Activated T-helper 1 cell treated with anti-CD3 and anti-CD28 coated beads, Interleukin-2, amount 50 U/mL, for 16 hours (primary cell): ENCODE measurements at places on chromosomes 7 and 10.

DNA sequence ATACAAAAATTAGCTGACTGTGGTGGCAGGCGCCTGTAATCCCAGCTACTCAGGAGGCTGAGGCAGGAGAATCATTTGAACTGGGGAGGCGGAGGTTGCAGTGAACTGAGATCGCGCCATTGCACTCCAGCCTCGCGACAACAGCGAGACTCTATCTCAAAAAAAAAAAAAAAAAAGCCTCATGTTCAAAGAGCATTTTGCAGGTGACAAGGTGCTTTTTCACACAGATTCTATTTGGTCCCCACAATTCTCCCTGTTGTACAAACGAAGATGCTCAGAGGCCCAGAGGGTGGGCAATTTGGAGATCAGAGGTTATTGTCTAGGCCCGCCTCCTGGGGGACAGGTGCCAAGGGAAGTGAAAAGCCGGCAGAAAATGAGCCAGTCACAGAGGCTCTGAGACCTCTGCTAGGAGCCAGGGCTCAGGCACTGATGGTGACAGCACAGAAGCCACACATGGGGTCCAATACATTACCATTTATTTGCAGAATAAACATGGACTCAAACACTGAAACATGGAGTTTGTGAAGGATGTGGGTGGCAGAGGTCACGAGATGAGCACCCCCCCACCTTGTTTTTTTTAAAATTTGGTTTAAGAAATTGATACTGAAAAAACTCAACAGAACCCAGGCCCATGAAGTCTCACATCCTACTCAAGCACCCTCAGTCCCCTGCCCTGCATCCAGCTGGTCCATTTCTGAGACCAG lies 882 bp upstream of the GAL3ST4 start:
- no peak for DNase-seq

DNA sequence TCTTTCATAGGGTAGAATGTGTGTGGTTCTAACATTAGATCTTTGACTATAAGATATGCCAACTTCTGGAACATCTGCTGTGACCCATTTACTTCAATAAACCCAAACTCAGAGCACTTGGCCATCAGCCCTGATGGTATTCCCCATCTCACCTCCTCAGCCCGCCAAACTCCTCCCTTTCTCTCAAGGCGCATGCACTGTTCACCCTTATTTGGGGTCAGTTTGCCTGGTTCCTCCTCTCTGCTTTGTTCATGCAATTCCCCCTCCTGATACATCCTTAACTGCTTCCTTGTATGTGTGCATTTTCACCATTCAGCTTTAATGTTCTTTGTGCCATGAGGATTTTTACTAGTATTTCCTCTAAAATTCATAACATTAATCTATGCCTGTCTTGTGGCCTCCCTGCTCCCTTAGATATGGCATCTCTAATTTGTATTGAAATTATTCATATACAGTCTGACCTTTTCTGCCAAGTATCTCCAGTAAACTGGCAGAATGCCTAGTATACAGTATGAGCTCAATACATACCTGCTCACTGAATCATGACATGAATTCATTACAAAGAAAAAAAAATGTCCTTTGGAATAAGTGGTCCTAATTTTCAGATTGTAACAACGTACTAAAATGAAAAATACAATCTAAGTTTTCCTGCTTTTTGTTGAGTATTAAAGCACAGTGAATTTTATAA lies 336.8 kb upstream of the IGFBP3 start:
- no peak for DNase-seq

DNA sequence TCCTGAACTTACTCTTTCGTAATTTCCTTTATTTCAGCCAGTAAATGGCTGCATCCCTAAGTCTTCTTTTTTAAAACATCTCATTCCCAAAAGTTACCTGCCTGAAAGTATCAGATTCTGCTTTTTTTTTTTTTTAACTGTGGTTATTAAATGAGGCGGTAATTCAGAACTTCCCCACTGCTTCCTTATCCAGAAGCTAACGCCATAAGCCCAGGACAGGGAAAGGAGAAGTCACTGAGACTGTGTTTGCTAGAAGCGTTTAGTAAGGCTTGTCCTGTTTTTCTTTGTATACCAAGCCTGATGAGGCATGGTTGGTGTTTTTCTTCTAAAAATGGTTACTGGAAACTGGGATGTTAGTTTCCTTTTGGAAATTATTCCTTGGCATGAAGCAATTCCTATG lies 197.8 kb downstream of the CELF2 start:
- DNase-seq = no peak

- DNase-seq = no peak
These were observed 138.2 kb upstream of the MKLN1 start for GRCh38 chr7:131189488-131189887.

- no peak for DNase-seq
These were observed 26.0 kb downstream of the KBTBD2 start for GRCh38 chr7:32865448-32866030.

DNA sequence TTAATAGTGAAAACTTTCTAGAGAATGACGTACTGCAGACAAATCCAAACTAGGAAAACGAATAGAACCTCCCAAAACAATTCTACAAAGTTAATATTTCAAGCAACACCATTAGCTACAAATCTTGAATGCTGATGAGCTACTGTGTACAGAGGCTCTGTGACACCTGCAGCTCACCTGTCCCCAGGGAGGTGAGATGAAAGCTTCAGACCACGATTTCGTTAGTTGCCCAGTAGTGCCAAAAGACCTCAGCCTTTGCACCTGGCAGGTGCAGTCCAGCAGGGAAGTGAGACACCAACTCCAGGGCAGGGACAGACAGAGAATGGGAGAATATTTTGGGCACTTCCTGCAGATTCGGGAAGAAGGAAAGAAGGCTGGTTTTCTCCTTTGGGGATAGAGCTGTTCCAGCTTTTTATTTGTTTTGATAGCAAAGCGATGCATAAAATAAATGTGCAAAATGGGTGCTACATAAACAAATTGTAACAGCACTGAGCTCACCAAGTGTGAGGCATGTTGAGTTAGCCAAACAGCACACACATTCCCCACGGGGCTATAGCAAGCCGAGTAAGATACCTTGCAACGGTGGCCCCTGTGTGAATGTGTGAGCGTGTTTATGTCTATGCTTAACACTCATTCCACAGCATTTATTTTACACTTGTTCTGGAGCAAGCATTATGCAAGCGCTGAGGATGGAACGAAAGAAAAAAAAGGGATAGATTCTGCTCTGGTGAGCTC lies 1024.8 kb upstream of the AUTS2 start:
- no peak for DNase-seq

DNA sequence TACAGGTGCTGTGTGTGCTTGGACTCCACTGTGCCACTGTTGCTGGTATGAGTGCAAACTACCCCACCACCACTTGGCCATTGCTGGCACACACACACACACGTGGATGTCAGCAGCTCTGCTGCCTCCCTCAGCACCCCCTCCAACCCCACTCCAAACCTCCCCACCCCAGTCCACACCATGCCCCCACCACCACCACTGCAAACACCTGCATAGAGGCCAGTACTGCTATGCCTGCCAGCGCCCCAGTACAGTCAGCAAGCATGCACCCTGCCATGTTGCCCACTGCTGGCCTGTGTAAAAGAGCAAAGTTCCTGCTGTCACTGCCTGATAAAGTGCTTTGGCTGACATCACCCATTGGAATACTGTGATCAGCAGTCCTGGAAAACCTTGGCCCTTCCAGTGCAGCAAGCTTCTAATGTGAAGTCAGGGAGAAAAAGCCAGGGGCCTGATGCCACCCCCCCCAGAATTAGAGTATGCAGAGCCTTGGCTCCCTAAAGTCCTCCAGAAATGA lies 519.2 kb upstream of the PCDH15 start:
- DNase-seq = no peak

GRCh38 chr10:73161662-73162061 lies 6.1 kb downstream of the ECD start:
- DNase-seq = no peak

- DNase-seq = no peak
These were observed 50.2 kb upstream of the BAMBI start for GRCh38 chr10:28627102-28627501.

DNA sequence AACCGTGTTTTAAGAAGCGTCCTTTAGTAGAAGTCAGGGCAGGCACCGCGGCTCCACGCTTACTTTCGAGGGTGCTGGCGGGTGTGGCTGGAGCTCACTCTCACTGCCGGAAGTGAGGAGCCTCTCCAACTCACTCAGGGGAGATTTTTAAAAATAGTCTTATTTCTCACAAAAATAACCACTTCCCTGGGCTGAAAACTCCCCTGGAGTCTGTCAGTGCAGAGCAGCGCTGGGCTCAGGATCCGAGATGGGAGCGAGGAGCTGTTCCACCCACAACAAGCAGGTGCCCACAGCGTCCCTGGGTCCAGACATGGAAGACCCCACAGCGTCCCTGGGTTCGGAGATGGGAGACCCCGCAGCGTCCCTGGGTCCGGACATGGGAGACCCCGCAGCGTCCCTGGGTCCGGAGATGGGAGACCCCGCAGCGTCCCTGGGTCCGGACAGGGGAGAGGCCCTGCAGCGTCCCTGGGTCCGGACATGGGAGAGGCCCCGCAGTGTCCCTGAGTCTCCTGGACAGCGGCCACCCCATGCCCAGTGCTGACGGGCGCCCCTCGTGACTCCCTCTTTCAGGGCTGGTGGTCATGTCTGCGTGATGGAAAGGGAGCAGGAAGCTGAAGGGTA lies 51.2 kb downstream of the VIPR2 start:
- no peak for DNase-seq

DNA sequence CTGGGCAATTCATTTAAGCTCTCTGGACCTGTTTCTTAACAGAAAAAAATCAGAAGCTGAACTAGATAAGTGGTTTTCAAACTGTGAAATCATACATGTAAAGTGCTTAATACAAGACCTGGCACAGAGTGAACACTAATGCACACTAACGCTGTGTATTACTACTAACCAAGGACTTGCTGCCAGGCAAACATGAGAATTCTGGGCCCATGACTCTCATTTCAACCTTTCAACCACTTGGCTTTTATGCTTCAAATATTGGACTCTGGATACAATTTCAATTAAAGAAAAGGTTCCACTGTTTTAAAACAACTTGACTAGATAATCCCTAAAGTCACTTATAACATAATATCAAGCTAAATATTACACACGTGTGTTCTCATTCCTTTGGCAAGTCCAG lies 73.4 kb downstream of the SRPK2 start:
- DNase-seq = no peak

GRCh38 chr7:14218338-14218737 lies 228.9 kb upstream of the ETV1 start:
- no peak for DNase-seq

DNA sequence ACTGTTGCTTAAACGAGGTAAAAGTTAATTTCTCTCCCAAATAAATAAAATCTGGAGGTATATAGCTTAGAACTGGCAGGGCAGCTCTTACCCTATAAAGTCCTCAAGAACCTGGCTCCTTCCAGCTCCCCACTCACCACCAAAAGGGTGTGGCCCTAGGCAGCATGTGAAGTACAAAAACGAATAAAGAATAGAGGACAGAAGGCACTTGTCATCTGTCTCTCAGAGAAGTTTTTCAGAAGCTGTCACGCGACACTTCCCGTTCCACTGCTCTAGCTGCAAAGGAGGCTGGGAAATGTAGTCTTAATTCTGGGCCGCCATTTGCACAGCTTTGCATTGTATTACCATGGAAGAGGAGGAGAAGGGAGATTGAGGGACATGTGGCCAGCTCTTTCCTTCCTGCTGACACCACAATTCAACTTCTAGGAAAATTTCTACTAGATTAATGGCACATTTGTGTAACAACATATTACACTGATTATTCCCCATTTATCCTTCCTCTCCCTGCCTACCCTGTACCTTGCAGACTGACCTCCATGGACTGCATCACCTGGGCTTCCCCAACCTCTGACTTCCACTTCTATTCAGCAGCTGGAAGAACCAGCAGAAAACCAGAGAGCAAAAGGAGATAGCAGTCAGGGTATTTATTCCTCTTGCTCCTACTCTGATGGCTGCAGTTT lies 62.2 kb downstream of the CCDC71L start:
- peak; percentile 6 for DNase-seq

DNA sequence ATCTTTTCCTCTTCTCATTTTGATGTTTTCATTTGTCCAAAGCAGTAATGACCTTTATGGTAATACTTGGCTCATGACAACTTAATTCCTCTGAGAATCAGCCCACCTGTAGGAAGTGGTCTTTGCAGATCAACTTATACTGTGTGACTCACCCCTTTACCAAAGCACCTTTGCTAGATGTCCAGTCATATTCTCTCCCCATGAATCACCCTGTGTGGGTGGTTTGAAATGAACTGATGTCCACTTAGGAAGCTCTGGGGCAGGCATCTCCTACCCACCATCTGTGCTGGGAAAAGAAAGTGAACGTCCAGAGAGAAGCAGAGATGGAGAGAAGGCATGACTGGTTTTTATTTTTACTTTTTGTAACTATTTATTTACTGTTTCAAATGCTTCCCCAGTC lies 410.3 kb downstream of the KIF20B start:
- DNase-seq = no peak

DNA sequence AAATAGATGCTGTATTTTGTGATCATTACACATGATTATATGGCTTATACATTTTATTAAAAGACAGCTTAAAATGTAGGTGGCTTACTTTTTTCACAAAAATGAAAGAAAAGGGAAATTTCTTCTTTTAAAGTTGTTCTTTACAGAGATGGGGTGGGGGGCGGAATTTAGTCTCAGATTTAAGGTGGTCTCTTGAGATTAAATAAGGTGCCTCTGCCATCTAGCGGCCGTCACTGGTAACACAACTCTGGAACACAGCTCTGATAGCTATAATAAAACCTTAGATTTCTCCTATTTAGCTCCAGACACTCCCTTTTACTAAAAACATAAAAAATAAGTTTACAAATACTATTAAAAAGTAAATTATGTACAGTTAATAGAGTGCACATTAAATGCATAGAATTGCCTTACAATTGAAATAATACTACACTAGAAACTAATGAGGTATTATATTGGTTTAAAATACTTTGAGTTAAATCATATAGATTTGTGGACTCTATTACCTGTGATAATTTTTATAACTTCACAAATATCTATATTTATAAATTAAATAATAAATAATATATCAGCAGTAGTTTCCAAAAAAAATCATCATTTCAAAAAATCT lies 210.9 kb downstream of the DGKB start:
- peak; percentile 22 for DNase-seq

DNA sequence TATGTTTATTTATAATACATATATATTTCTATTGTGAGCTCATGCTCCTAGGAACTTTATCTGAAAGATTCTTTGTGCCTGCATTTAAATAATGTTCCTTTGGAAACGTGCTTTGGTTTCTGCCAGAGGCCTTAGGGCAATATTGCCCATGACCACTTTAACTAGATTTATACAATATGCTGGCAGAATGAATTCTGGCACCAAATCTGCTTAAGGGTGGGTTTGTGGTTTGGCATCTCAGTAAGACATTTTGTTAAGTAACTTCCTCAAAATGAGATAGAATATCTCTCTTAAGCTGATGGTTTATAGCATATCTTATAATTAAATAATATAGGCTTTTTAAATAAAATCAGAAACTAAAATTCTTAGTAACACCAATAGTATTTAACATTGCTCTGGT lies 252.9 kb downstream of the RNLS start:
- DNase-seq = no peak

- no peak for DNase-seq
These were observed 164.4 kb downstream of the HGF start for GRCh38 chr7:81605493-81605892.

DNA sequence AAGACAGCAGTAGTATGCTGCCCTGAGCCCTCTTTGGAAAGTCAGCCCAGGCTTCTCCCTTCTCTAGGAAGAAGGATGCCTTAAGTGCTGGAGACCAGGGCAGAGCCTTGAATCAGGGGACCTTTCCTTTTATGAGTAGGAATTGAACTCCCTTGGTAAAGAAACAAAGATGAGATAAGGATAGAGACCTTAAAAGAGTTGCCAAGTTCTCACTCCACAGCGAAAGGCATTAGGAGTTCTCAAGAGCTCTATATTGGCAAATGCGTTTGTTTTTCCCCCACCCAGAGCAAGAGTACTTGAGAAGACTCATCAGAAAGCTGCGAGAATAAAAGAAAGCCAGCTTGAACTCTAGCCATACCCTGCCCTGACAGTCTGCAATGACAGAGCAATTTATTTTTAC lies 72.9 kb upstream of the OGDHL start:
- DNase-seq = no peak
